ENCODE measurements at places on chromosomes 2 and 18. TPM values are rescaled to one million over a fixed set of nuclear protein-coding genes. Genes with fewer than 3 reads are reported as not detected.
A peak's percentile ranks its signal among the peaks of the same experiment; 100 is the strongest.

- no peak for DNase-seq
Observed at GRCh38 chr2:37168217-37168981, 11.6 kb upstream of the EIF2AK2 start.

GRCh38 chr18:43061318-43061717 lies 54.2 kb downstream of the RIT2 start:
- DNase-seq, result no peak

GRCh38 chr2:224407241-224407701 lies 5.4 kb upstream of the FAM124B start:
- no peak for DNase-seq

DNA sequence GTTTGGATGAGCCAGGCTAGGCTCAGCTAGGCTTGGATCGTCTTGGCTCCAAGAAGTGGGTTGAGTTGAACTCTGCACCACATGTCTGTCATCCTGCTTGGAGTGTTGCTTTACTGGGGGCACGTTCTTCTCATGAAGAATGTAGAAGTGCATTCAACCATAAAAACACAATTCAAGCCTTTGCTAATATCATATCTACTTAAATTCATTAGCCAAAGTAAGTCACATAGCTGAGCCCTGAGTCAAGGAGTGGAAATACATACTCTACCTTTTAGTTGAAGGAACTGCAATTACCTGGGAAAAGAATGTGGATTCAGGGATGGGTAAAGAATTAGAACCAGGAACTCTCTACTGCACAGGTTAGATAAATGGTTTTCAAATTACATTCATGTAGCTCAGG lies 360.4 kb upstream of the KCNH7 start:
- DNase-seq, result no peak

DNA sequence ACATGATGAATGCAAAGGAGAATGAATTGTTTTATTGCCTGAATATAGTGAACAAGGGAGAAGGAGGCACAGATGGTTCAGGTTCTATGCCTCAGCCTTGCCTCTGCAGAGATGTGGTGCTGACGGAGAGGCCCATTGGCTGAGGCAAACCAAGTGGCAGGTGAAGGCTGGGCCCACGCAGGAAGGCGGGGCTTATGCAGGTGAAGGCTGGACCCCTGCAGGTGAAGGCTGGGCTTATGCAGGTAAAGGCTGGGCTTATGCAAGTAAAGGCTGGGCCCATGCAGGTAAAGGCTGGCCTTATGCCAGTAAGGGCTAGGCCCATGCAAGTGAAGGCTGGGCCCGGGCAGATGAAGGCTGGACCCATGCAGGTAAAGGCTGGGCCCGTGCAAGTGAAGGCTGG lies 414.7 kb downstream of the LRATD1 start:
- DNase-seq, result no peak

Gene TXNDC2
- total RNA-seq, result not detected

Gene C1QL2
- total RNA-seq, result not detected

Gene TTN
- 3.4 TPM for total RNA-seq

Gene UBE2F
- total RNA-seq, result 52.9 TPM

DNA sequence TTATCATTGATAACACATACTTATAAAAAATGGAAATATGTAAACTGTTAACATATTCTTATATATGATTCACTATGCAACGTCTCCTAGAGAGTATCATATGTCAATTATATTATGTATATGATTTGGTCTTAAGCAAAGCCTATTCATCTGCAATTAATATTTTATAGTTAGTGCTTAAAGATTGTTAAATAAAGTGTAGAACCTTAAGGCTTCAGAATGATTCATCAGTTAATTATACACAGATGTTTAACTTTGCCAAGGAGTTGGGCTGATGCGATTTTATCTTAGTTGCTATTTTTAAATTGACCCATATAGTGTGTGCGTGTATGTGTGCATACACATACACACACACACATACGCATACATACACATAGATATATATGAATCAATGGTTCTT lies 323.1 kb downstream of the RBM43 start:
- DNase-seq, result no peak

DNA sequence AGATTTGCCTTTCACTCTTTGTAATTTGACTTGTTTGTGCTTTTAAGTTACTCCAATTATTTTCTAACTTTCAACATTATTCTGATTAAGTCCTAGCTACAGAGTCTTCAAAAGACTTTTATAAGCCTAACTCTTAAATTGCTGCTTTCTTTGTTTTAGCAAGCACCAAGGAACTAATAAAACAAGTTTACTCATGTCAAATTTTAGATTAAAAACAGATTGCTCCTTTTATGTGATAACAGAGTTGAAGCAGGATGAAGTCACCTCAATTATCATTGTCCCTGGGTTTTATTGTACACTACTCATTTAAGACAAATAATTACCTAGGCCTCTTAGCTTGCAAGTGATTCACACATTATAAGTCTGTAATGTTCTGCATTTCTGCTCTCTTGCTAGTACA lies 678.4 kb downstream of the ERBB4 start:
- no peak for DNase-seq

Gene GMCL1
- 22.8 TPM for total RNA-seq

DNA sequence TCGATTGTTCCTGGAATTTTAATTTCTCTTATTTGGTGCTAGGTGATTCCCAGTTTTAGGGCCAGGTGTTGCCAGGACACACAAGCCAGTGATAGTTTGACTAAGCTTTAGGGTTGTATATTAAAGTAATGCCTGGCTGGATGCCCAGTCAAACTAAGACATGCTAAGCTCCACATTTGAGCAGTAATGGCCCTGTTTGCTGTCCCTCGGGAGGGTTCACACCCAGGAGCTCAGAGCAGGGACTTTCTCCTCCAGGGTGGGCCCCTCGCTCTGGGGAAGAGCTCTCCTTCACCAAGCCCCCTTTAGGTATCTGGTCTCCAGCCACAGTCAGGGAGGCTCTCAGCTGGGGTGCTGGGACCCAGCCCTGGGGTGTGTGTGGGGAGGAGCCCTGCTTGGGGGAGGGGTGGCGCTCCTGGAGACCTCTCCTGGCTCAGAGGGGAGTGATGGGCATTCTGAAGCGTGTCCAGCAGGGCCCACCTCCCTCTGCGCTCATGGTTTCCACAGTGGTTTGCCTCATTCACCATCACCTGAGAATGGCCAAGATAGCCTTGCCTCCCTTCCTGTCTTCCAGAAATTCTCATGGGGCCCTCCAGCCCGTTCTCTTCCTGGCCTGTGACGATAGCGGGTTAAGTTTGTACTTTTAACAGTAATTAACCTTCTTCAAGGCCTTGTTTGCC lies 31.7 kb downstream of the INPP4A start:
- DNase-seq, result peak; percentile 63

Gene FKBP1B
- 16.5 TPM for total RNA-seq

DNA sequence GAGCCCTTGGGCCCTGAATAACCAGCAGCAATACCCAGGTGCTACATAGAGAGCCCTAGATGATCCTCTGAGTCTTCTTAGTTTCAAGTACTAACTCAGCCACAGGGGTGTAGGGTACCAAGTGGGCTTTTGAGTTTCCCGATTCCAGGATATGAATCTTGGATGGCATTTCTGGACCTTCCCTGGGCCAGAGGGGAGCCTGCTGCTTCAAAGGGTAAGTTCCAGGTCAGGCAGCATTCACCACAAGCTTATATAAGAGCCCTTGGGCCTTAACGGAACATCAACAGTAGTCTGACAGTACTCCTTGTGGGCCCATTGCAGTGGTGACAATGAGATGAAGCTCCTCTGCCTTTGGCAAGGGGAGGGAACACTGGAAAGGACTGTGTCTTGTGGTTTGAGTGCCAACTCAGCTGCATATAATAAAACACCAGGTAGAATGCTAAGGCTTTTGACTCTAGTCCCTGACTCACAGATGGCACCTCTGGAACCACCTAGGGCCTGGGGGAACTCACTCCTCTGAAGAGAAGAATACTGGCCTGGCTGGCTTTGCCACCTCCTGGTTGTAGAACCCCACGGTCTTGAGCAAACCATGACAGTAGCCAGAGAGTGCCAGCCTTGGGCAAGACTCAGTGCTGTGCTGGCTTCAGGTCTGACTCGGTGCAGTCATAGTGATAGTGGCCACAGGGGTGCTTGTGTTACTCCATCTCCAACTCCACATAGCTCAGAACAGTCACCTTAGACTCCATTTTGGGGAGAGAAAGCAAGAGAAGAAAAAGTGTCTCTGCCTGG lies 235.7 kb downstream of the AKAIN1 start:
- no peak for DNase-seq

DNA sequence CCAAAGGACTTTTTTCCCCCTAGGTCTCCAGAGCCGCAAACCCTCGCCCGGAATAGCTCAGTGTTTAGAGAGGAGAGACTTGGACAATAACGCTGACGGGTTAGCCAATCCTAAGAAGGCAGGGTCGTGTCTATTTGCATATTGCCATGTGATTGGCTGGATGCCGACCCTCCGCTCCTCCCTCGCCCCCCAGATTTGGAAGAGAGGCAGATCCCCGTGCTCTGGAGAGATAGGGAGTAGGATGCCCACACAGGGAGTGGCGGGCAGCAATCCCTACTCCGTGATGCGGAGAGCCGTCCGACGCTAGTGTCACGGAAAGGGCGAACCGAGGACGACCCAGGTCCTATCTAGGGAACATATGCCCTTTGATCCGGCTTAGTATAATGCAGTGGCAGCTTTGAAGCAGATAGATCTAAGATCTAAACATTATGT lies 1.4 kb downstream of the WNT6 start:
- no peak for DNase-seq

Gene IL1RN
- total RNA-seq, result 2.6 TPM

Gene RANBP2
- 55.8 TPM for total RNA-seq

Gene REG3G
- not detected for total RNA-seq

Gene NYAP2
- total RNA-seq, result not detected

DNA sequence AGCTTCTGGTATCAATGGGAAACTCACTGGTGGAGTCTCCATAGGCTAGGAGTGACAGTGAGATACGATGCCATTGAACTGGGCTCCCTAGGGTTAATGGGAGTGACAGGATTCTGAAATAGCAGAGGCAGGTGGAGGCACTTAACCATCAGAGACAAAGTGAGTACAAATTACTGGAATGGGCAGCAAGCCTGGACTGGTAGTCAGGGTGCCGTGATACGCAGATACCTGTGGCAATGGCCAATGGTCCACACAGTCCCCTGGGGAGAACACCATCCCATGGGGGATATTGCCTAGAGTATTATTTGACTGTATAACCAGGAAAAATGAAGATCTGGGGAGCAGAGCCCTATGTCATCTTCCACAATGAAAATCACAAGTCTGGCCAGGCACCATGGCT lies 17.3 kb downstream of the CHCHD5 start:
- DNase-seq, result no peak

GRCh38 chr2:106053116-106053515 lies 141.0 kb downstream of the UXS1 start:
- DNase-seq, result no peak

GRCh38 chr18:58005885-58006523 lies 38.0 kb upstream of the NEDD4L start:
- no peak for DNase-seq

DNA sequence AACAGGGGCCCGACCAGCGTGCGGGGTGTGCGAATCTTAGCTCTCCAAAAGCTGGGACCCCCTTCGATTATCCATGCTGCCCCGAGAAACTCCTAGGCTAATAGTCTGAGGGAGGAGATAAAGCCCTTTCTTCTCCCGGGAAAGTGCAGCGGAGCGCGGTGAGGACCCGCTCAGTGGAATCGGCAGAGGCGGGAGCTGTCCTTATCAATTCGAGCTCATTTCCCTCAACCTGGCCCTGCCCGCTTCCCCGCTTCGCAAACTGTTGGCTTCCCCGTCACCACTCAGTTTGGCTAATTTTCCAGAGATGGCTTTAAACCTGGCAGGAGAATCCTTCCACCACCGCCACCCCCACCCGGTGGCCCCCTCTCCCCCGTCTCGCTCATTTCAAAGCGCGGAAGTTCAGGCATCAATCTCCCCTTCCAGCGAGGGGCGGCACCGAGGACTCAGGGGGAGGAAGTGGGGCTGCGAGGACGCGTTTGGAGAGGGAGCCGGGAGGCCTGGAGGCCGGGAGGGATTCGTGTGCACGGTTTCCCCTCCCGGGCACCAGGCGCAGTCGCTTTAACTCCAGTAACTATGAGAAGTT lies 1.6 kb downstream of the KLHL14 start:
- DNase-seq, result no peak

GRCh38 chr18:72822202-72822601 lies 45.6 kb downstream of the NETO1 start:
- DNase-seq, result no peak

Gene ABCG5
- 0.14 TPM for total RNA-seq

DNA sequence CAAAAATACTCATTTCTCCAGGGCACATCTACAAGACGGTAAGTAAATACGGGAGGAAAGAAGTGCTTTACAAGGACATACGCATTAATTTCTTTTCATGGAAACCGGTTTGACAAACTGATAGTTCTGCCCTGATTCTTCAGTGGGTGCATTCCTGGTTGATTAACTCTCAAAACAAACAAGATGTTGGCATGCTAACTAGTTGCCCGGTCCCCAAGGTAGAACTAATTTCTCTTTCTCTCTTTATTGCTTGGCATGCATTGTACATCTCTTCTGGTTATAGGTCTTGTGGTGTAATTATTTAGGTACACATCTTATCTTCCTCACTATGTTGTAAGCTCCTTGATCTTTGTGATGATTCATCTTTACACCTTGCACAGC lies 46.9 kb upstream of the SPATS2L start:
- no peak for DNase-seq

- no peak for DNase-seq
Observed at GRCh38 chr18:58989184-58989759, 124.6 kb downstream of the ZNF532 start.

- DNase-seq, result no peak
Observed at GRCh38 chr2:22454826-22455485, 930.0 kb upstream of the KLHL29 start.

All from left colon (tissue), 2 donors.